ENCODE measurements at places on chromosomes 3 and 15.

DNA sequence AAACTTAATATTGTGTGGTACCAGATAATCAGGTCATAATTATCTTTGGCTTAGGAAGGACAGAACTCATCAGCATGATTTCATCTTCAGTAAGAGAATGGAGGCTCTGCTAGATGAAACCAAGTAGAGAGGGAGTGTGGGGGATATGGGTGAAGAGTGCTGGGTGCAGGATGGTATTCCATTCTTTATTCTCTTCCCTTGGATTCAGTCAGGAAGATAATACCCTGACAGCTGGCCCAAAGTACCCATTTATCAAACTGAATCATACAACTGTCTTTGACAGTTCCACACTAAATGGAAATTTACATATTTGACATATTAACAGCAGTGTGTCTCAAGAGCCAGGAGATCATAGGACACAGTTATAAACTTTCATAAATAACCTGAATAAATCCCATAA is 44.7 kb downstream of the GOLIM4 start:
- no peak overlapping the region for H3K27ac ChIP-seq
- no peaks in the 10 kb centered on the region for H3K36me3 ChIP-seq
- no peaks in the 10 kb centered on the region for H3K4me1 ChIP-seq
- no peak for DNase-seq

DNA sequence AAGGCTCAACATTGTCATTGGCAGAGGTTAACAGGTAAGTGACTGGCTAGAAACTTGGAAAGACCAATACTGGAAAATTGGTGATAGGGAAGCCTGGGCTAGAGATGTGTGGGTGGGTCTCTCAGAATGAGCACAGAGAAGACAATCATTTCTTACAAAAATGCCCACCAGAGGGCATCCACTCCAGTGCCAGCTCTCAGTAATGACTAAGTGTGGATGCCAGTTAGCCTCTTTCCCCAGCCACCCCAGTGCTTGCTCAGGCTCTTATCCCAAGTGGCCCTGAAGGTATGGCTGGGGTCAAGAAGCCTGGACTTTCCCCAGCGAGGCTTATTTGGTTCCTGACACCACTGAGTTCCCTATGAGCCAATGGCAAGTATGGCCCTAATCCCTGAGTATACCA is 115.9 kb upstream of the ST8SIA2 start:
- no peaks in the 10 kb centered on the region for H3K27me3 ChIP-seq
- H3K4me1 ChIP-seq = peaks cover 3% of the 10 kb centered on the region

GRCh38 chr3:185766329-185767001 is 58.4 kb downstream of the IGF2BP2 start:
- H3K27me3 ChIP-seq = no peaks in the 10 kb centered on the region
- no peak for DNase-seq
- H3K36me3 ChIP-seq = no peaks in the 10 kb centered on the region
- H3K4me3 ChIP-seq = no peak overlapping the region

- H3K27ac ChIP-seq = no peak overlapping the region
- no peaks in the 10 kb centered on the region for H3K36me3 ChIP-seq
- peaks cover under 1% of the 10 kb centered on the region for H3K4me1 ChIP-seq
- no peak for DNase-seq
Observed at GRCh38 chr3:99601515-99601914, 36.9 kb upstream of the COL8A1 start.

DNA sequence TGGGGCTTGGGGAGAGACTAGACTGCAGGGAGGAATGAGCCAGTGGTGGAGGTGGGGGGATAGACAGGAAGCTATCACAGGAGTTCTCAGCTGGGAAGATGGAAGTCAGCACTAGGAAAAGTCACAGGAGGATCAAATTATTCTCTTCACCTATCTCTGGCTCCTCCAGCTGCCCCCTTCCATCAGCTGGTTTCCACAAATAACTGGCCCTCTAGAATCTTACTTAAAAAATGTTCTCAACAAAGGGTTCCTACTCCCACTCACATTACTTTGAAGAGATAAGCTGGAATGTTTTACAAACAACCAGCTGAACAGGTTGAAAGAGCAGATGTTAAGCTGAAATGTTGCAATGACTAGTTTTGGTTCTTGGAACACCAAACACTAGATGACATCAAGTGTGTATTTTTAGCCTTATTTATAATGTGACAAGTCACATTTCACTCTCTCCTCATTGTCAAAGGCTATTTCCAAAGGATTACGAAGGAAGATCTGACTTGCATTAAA is 102.7 kb upstream of the AADACL2 start:
- H3K27me3 ChIP-seq = no peaks in the 10 kb centered on the region
- H3K4me1 ChIP-seq = no peaks in the 10 kb centered on the region
- no peak overlapping the region for H3K4me3 ChIP-seq
- DNase-seq = no peak
- H3K36me3 ChIP-seq = no peaks in the 10 kb centered on the region
- H3K27ac ChIP-seq = no peak overlapping the region

- H3K36me3 ChIP-seq = no peaks in the 10 kb centered on the region
- H3K27me3 ChIP-seq = no peaks in the 10 kb centered on the region
- no peaks in the 10 kb centered on the region for H3K4me1 ChIP-seq
- no peak overlapping the region for H3K27ac ChIP-seq
- no peak overlapping the region for H3K4me3 ChIP-seq
Observed at GRCh38 chr3:124200407-124200806, 208.5 kb upstream of the ROPN1 start.

- no peak overlapping the region for H3K27ac ChIP-seq
- H3K4me1 ChIP-seq = peaks cover 45% of the 10 kb centered on the region
- DNase-seq = no peak
- no peaks in the 10 kb centered on the region for H3K27me3 ChIP-seq
Observed at GRCh38 chr15:41925086-41925608, 31.3 kb upstream of the SPTBN5 start.

DNA sequence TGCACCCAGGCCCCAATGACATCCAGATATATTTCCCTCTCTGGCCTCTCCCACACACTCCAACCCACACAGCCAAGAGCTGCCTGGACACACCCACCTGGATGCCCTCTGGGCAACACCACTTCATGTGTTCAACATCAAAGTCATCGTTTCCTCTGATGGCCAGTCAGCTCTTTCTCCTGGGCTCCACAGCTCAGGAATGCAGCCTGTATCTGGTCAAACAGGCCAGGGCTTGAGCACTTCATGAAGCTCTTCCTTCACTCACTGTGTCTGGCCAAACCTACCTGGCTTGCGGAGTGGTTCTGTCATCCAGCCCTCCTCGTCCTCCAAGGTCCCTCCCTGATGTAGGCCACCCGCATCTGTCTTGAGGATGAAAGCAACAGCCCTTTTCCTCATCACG is 35.8 kb upstream of the SLC6A11 start:
- no peaks in the 10 kb centered on the region for H3K36me3 ChIP-seq
- DNase-seq = no peak
- H3K4me3 ChIP-seq = no peak overlapping the region
- H3K4me1 ChIP-seq = no peaks in the 10 kb centered on the region

GRCh38 chr15:65690778-65691177 is 69.0 kb downstream of the SLC24A1 start:
- H3K27ac ChIP-seq = no peak overlapping the region
- DNase-seq = no peak
- H3K36me3 ChIP-seq = peaks cover 74% of the 10 kb centered on the region
- H3K4me1 ChIP-seq = no peaks in the 10 kb centered on the region
- no peaks in the 10 kb centered on the region for H3K27me3 ChIP-seq

DNA sequence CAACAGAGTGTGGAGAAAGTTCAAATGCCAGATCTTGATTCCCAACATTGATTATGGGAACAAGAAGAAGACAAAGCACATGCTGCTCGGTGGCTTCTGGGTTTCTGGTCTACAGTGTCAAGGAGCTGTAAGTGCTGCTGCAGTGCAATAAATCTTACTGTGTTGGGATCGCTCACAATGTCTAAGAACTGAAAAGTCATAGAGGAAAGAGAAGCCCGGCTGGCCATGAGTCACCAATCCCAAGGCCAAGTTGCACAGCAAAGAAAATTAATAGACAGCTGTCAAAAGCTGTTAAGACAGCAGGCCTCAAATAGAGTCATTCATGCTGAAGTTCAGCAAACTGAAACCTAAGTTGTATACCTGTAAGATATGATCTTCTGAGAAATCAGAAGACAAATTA is 33.2 kb upstream of the SPPL2A start:
- no peak overlapping the region for H3K27ac ChIP-seq
- no peaks in the 10 kb centered on the region for H3K36me3 ChIP-seq
- no peaks in the 10 kb centered on the region for H3K4me1 ChIP-seq
- no peak for DNase-seq
- H3K27me3 ChIP-seq = no peaks in the 10 kb centered on the region

- H3K36me3 ChIP-seq = no peaks in the 10 kb centered on the region
- no peak overlapping the region for H3K4me3 ChIP-seq
- DNase-seq = no peak
- no peaks in the 10 kb centered on the region for H3K27me3 ChIP-seq
- H3K4me1 ChIP-seq = peaks cover 22% of the 10 kb centered on the region
Observed at GRCh38 chr15:40870716-40871115, 3.3 kb downstream of the RHOV start.

DNA sequence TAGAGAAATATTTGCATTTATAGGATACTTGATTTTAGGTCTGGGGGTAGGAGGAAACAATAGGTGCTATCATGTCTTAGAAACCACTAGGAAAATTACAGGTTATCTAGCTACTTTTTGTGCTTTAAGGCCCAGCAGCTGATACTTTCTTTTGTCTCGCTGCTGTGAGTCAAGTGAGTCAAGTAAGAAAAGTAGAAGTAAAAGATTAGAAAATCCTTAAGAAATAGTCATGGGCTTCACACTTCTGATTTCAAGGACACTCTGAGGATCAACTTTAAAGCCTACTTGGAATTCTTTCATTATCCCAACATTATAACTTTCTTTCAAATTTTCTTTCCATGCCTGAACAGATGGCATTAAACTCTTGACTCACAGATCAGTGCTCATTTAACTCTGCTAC is 95.2 kb upstream of the RBMS3 start:
- no peak overlapping the region for H3K4me3 ChIP-seq
- no peaks in the 10 kb centered on the region for H3K27me3 ChIP-seq
- H3K36me3 ChIP-seq = no peaks in the 10 kb centered on the region
- H3K4me1 ChIP-seq = no peaks in the 10 kb centered on the region
- DNase-seq = no peak

- no peaks in the 10 kb centered on the region for H3K27me3 ChIP-seq
- no peaks in the 10 kb centered on the region for H3K4me1 ChIP-seq
- no peak for DNase-seq
- H3K36me3 ChIP-seq = no peaks in the 10 kb centered on the region
- H3K4me3 ChIP-seq = no peak overlapping the region
- H3K27ac ChIP-seq = no peak overlapping the region
Observed at GRCh38 chr15:70605606-70606410, 157.6 kb downstream of the UACA start.

DNA sequence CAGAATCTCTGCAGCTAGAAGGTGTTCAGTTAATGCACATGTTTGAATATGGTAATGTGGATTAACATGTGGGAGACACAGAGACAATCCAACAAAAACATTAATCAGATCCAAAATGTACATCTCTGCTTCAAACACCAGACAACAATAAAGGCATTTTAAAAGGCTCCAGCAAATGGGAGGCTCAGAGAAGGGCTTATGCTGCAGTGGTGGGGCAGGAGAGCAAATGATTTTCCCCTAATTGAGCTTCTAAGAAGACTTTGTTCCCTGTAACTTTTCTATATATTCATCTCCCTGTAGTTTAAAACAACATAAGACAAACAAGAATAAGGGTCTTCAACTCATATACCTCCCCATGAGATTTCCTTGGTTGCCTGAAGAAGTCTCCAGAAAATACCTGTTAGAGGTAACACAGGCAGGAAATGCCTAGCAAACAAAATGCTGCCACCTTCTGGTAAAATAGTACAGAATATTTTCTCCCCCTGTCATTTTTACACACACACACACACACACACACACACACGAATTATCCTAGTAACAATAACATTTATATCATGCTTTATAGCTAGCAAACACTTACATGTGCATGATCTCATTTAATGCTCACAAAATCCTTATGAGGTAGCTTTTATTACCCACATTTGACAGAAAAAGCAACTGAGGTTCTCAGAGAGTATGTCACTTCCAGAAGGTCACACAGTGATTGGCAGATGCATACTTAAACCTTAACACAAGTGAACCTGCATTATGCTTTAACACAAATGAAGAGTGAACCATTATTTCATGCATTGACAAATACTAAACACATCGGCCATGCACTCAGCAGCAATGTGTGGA is 123.4 kb upstream of the MB21D2 start:
- no peaks in the 10 kb centered on the region for H3K36me3 ChIP-seq
- no peaks in the 10 kb centered on the region for H3K27me3 ChIP-seq
- peak; percentile 86 for DNase-seq
- H3K4me3 ChIP-seq = no peak overlapping the region

DNA sequence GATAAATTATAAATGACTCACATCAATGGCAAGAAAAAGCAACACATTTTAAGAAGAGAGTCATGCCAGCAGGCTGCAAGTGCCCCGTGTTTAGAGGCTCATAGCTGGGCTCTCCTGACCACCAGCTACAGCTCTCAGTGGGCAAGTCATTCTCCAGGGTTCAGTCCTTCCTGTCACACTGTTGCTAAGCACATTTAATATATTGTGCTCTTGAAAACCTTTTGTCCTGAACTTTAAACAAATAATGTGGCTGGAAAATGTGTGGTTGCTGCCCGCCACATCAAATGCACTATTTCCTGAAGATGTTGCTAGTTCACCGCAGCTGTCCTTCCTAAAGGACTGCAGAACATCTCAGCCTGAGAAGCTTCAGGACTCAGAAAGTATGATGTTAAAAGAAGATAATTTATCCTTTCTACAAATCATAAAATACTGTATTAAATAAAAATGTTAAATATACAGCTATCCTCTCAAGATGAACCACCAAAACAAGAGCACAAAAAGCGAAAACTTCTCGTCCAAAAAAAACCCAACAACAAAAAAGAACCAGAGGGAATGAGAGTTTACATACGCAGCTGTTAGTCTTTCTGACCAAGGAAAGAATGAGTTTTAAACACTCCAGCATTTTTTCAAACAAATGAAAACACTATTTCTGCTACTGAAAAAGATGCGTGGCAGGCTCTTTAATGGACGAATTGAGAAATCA is 951 bp downstream of the TARS3 start:
- no peaks in the 10 kb centered on the region for H3K27me3 ChIP-seq
- H3K4me3 ChIP-seq = peak overlapping the region; percentile 69
- DNase-seq = peak; percentile 56
- 0 out of 2 replicates have a peak overlapping the region, but pooled peaks have one; percentile 2 for H3K27ac ChIP-seq
- peaks cover 8% of the 10 kb centered on the region for H3K36me3 ChIP-seq

- no peaks in the 10 kb centered on the region for H3K36me3 ChIP-seq
- no peak for DNase-seq
- no peak overlapping the region for H3K27ac ChIP-seq
- H3K27me3 ChIP-seq = no peaks in the 10 kb centered on the region
- H3K4me1 ChIP-seq = no peaks in the 10 kb centered on the region
- H3K4me3 ChIP-seq = no peak overlapping the region
Observed at GRCh38 chr3:154852515-154852914, 227.6 kb upstream of the MME start.

DNA sequence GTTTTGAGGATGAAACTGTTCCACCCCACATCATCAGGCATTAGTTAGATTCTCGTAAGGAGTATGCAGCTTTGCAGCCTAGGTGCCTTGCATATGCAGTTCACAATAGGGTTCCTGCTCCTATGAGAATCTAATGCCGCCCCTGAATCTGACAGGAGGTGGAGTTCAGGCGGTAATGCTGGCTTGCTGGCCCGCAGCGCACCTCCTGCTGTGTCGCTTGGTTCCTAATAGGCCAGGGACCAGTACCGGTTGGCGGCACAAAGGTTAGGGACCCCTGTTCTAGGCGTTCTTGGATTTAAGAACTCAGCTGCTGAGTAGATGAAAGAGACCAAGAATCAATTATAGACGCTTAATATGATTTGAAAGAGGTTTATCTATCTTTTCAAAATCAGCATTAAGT is 595.4 kb downstream of the CADM2 start:
- no peak for DNase-seq
- no peak overlapping the region for H3K4me3 ChIP-seq
- no peak overlapping the region for H3K27ac ChIP-seq
- H3K27me3 ChIP-seq = no peaks in the 10 kb centered on the region
- no peaks in the 10 kb centered on the region for H3K4me1 ChIP-seq

All from Karpas-422 (cell line).